Ecto neural progenitor cell (in vitro differentiated cells): ENCODE measurements at places on chromosomes 11 and 22.

DNA sequence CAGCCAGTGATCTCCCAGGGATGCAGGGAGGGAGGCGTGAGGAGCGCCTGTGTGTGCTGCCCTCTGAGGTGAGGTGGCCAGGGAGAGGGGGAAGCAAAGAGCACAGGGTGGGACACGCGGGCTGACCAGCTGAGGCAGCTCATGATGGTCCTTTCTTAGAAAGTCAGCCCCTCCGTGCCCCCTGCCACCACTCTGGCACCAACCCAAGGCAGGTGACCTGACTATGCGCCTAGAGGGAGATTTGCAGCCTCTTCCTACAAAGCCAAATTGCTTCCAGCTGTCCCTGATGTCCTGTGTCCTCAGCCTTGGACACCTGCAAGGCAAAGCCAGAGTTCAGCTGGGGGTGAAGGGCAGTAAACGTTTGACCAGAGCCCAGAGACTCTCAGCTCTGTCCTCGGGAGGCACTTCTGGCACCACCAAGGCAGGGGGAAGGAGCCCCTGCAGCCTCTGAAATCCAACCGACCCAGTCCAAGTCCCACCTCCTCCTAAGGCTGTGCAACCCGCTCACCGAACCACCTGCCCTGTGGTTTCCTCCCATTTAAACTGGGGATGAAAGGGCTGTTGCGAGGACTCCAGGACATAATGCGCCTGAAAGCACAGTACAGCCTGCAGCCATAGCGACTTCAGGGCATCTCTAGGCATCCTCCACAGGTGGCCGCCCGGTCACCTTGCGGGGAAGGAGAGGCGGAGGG is 26.8 kb downstream of the CD5 start:
- DNase-seq = no peak

- peak; percentile 63 for DNase-seq
These were observed 5.3 kb downstream of the KCNE3 start for GRCh38 chr11:74462009-74462408.

GRCh38 chr11:134277183-134278001 is 1.2 kb downstream of the GLB1L3 start:
- peak; percentile 49 for DNase-seq

DNA sequence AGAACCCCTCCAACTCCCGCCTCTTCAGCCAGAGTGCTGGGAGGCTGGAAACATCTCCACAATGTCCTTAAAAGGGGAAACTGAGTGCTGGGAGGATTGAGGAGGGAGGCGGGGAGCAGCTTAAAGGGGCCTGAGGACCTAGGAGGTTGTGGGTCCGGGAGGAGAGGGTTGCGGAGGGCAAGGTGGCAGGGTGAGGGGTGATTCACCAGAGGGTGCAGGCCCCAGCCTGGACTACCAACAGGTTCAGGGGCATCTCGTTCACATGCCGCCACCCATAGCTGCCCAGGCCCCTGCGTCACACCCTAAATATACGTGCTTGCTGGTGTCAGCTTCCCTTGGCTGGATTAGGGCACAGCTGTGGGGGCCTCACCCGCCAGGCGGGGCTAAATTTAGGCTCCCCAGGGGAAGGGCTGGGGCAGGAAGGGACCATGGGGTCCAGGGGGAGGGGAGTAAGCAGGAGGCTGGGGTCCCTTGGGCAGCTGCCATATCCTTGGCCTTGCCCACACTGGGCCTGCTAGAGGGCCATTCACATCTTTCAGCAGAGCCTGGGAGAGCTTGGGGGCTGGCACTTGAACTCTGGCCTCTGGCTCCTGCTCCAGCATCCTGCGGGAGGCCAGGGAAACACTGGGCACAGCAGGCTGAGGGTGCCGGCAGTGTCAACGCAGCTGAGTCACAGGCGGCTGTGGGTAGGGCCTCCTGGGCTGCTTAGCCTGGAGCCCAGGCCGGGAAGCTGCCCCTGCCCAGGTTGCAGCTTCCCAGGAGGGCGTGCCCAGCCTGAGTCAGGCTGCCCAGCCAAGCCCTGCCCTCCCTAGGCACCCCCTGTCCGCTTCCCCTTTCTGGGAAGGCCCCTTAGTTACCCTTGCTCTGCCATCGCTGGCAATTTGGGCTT is 1.3 kb downstream of the EHBP1L1 start:
- DNase-seq = no peak

DNA sequence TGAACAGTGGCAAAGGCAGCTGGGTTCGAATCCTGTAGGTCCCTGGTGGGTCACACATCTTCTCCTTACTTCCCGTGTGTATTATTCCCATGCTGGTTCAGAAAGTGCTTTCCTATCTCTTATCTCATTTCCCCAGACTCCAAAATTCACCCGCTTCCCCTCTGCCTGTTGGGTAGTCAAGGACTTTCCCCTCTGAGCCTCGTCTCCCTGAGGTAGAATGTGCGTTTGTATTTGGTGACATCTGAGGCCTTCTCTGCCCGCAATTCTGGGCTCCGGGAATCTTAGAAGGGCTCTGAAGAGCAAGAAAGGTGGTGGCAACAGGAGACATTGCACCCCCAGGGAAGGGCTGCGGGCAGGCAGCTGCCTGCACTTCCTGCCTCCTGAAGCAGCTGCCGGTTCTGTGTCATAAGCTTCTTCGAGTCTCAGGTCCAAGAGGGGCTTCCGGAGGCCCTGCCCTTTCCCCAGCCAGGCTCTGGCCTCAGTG is 5.9 kb downstream of the LRRC32 start:
- no peak for DNase-seq

- no peak for DNase-seq
These were observed 60.2 kb upstream of the HMGXB4 start for GRCh38 chr22:35197071-35197470.

DNA sequence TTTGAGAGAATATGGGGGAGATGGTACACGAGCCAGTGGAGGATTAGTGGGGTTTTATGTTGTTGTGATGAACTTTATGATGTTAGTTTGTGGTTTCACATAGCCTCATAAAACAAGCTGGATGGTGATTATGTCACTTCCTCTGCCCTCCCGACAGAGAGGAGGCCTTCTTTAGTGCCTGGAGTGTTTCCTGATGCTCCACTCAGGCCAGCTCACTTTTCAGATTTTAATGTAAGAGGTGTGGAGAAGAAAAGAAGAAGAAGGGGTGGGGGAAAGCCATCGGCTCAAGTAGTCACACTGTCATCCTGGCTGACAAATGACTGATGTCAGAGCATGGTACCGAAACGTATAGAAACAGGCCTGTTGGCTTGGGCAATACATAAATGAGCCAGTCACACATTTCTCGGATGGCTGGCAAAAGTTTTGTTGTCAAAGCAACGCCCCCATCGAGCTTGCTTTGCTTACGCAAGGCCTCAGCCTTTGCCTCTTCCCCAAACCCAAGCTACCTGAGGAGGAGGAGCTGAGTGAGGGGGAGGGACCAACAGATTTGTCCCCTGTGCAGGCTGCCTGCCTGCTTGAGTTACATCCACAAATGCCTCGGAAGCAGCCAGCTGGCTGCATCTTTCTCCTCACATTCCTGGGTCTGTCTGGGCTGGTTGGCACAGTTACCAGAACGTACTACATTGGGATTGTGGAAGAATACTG is at the start of gene HEPHL1:
TSS of gene HEPHL1 (plus strand) at position 578 of the 705 bp plus-strand sequence. CDS start at position 593, 15 bp downstream.
- no peak for DNase-seq

DNA sequence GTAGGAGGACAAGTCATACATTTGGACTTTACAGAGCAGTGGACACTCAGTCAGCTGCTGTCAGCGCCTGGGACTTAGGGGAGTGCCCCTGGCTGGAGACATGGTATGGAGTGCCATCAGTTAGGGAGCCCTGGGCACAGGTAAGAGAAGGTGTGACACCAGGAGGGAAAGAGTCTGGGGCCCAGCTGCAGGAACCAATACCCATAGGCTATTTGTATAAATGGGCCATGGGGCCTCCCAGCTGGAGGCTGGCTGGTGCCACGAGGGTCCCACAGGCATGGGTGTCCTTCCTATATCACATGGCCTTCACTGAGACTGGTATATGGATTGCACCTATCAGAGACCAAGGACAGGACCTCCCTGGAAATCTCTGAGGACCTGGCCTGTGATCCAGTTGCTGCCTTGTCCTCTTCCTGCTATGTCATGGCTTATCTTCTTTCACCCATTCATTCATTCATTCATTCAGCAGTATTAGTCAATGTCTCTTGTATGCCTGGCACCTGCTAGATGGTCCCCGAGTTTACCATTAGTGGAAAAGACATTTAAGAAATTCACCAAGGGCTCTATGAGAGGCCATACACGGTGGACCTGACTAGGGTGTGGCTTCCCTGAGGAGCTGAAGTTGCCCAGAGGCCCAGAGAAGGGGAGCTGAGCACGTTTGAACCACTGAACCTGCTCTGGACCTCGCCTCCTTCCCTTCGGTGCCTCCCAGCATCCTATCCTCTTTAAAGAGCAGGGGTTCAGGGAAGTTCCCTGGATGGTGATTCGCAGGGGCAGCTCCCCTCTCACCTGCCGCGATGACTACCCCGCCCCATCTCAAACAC is 850 bp upstream of the MIF start:
- DNase-seq = no peak

DNA sequence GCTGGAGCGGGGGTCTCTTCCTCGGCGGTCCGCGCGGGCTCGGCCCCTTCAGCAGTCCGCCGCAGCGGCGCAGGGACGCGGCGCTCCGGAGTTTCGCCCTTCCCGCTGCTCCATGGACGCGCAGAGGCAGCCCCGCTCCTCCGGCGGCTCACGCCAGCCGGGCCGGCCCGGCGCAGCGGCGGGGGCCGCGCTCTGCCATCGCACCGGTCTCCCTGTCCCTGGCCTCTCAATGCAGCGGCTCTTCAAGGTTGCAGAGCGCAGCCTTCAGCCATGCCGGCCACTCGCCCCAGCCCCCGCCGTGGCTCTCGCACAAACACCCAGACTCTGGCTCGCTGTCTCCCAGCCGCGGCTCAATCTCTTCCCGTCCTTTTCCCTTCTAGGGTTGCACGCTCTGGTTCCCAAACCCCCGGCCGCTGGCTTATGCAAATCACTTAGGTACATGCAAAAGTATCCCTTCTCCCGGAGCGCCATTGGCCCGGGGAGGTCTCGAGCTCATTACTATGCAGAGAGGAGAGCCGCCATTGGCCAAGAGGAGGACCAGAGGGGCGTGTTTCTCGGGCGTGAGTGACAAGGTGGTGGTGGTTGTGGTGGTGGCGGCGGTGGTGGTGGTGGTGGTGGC is at the start of gene LGR4:
TSS of gene LGR4 (minus strand) at position 393 of the 619 bp plus-strand sequence. CDS start 488 bp downstream, outside the sequence.
- DNase-seq = peak; percentile 97

DNA sequence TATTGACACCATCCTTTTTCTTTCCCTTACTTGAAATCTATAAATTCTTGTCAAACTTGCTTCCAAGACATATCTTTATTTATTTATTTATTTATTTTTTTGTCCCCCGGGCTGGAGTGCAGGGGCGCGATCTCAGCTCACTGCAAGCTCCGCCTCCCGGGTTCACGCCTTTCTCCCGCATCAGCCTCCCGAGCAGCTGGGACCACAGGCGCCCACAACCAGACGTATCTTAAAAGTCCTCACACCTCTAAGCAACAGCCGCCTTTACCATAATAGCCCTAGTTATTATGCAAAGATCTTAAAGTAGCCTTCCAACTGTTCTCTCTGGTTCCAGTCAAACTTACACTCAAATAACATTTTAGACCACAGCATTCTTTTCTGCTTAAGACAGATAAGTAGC is 657.0 kb upstream of the B3GAT1 start:
- DNase-seq = no peak

DNA sequence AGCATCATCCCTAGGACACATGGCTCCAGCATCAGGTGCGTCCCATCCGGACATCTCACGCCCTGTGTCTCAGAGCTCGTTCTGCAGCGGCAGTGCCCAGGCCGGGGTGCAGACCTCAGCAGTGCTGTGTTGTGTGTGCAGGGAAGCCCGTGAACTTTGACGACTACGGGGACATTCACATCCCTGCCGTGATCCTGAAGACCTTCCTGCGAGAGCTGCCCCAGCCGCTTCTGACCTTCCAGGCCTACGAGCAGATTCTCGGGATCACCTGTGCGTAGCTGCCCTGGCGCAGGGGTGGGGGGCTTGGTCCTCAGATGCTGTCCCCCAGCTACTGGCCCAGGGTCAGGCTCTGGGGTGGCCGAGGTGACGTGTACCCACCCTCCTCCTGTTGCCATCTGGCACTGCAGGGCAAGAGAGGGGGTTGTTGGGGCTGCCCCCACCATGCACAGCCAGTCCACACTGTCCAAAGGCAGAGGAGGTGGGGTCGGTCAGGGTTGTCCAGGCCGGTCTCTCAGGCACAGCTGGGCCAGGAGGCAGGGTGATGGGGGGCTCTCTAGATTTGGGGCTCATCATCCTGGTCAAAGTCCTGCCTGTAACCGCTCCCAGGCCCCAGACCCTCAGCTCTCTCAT is 96.5 kb downstream of the ARHGAP8 start:
- no peak for DNase-seq

DNA sequence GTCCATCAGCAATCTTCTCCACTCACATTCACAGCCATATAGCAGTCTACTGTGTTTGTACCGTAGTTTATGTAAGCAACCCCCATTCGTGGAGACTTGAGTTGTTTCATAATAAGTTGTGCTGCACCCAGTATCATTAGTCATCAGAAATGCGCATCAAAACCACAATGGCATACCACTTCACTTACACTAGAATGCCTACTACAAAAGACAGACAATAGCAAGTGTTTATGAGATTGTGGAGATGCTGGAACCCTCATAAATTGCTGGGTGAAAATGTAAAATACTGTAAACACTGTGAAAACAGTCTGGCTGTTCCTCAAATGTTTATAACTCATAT is 133.3 kb downstream of the ATXN10 start:
- DNase-seq = no peak

GRCh38 chr11:101584129-101584515 is 315 bp upstream of the TRPC6 start:
- DNase-seq = no peak
